Activated CD4-positive, CD25-positive, alpha-beta regulatory T cell treated with anti-CD3 and anti-CD28 coated beads, Interleukin-2, amount 50 U/mL, for 16 hours (primary cell): ENCODE measurements at places on chromosomes 2 and 18.

- DNase-seq: no peak
Measured at GRCh38 chr2:7672027-7672684, 754.9 kb downstream of the RNF144A start.

- DNase-seq: no peak
Measured at GRCh38 chr2:238228700-238229099, 11.1 kb downstream of the HES6 start.

GRCh38 chr2:205734436-205735037 lies 52.2 kb downstream of the NRP2 start:
- no peak for DNase-seq

DNA sequence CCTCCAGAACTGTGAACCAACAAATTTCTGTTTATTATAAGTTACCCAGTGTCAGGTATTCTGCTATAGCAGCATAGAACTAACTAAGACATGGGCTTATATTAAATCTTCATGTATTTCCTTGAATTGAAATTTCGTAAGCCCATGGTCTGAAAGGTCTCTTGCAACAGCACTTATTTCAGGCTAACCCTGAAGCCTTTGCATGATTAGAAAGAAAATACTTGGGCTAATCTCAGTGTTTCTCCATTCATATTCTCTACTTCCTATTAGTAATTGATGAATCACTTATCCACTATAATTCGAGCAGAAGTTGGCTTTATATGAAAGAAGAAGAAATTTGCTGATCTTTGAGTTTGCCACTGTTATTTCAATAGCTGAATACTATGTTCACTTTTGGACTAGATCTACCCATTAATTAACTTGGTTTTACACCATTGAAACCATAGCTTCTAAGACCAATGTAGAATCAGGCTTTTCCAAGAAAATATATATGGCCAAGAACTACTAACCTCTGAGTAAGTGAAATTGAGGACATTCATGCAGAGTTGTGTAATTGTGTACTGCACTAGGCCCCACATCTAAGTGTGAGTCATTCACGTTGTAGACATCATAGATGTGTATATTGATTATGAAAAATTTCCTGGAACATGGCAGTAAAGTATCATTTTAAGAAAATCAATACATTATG lies 731.6 kb downstream of the SOCS6 start:
- DNase-seq: no peak

DNA sequence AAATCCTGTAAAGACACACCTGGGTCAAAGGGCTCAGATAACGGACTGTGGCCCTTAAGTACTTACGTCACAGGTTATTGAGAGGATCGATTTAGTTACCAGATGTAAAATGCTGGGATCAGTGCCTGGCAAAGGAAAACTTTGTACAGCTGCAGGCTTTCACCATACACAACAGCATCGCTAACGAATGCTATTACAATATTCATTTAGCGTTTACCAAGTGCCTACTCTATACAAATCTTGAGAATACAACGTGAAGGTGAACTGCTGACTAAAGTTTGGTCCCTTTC lies 619 bp upstream of the MSH6 start:
- DNase-seq: no peak

GRCh38 chr2:221018262-221018661 lies 553.8 kb downstream of the EPHA4 start:
- DNase-seq: no peak

DNA sequence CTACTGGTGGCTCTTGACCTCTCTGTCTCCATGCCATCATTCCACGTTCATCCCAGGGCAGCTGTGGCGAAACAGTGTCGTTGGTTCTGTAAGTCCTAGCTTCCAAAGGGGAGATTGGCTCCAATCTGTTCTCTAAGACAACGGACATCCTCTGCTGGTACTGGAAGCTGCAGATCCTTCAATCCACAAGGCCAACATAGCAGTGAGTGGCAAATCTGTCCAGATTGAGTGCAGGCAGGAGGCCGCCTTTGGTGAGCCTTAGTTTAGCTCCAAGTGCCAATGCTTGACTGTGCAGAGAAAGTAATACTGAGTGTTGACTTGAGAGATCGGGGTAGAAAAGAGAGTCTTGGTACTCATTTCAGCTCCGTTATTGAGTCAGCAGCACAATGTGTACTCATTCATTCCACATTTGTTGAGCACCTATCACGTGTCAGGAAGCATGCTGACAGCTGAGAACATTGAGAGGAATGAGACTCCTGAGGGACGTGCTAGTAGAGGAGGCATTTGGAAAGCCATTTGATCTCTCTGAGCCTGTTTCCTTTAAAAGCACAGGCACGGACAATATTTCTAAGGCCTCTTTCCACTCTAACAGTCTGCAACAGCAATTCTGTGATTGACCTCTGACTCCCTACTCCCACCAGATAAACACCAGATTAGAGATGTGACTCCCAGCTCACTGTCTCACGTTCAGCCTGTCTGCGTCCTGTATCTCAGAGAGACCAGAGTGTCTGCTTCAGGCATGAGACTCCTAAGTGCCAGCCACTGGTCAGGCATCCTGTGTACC lies 306.0 kb downstream of the CLIP4 start:
- no peak for DNase-seq

GRCh38 chr2:221153226-221153625 lies 418.9 kb downstream of the EPHA4 start:
- DNase-seq: no peak

DNA sequence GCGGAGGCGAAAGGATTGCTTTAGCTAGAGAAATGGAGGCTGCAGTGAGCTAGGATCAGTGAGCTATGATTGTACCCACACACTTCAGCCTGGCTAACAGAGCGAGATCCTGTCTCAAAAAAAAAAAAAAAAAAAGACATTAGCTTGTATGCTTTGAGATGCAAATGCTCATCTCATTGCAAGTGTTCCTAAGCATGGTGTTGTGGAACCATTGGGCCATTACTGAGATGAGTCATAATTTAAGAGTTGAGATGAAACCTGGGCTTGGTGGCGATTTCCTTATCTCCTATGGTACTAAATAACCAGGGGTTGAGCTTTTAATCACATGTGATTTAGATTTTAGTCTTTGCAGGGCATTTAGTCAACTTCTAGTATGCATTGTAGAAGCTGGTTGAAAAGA lies 2.2 kb downstream of the PLEKHA3 start:
- DNase-seq: no peak

GRCh38 chr18:44944461-44944860 lies 263.8 kb downstream of the SETBP1 start:
- no peak for DNase-seq

DNA sequence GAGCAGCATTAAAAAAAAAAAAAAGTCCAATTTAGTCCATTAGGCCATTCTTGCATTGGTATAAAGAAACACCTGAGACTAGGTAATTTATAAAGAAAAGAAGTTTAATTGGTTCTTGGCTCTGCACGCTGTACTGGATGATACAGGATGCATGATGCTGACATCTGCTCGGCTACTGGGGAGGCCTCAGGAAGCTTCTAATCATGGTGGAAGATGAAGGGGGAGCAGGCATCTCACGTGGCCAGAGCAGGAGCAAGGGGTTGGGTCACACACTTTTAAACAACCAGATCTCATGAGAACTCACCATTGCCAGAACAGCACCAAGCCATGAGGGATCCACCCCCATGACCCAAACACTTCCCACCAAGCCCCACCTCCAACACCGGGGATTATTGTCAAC lies 100.1 kb downstream of the NEDD4L start:
- no peak for DNase-seq

- peak; percentile 7 for DNase-seq
Measured at GRCh38 chr18:48161191-48161910, 230.9 kb upstream of the SMAD2 start.

DNA sequence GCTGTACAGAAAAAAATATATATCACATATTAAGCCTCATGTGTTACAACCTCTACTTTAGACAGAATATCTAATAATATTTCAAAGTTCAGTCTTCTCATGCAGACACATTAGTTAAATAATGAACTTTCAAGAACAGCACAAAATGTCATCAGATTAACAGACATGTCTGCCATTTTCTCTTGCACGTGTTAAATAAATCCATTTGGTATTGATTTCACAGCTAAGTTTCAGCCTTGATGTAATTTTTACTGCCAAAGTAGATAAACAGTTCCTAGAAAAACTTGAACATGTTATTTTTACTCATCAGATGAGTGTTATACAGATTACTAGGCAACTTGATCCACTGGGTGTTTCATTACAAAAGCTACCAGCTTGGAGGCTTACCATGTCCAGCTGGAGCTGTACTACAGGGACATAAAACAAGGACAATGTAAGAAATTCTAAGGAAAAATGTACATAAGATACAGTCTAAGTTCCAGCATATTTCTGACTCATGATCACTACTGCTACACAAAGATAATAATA lies 290.7 kb upstream of the DDX18 start:
- DNase-seq: no peak

DNA sequence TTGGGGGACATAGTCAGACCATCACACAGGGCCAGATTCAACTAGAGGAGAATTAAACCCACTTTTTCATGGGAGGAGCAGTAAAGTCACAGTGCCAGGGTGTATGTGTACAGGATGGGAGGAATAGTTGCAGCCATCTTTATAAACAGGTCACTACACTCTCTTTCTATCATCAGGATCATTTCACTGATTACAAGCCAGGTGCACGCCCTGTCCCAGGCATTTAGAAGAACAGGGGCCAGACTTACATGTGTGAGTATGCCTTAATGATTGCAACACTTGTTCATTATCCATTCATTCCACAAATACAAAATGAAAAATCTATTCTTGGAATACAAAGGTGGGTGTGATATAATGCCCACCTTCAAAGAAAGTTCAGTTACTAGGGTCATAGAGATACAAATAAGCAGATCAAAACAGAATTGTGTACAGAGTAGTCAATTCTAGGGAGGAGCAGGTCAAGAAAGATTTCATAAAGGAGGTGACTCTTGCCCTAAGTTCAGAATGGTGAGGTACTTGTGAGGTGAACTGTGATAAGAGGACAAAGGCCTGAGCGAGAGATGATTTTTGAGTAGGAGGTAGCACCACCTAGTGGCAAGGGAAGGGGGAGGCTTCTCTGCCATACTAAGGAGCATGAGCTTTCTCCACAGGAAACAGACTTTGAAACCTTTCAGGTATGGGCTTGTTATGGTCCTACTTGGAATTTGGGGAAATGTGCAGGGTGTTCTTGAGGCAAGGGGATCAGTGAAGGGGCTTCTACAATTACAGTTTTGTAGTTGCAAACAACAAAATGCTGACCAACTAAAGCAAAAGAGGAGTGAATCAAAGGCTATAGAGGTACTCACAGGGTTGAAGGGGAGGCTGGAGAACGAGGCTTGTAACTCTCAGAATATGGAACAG lies 156.3 kb downstream of the SUCLG1 start:
- no peak for DNase-seq

- no peak for DNase-seq
Measured at GRCh38 chr2:189308056-189308790, 128.7 kb upstream of the COL5A2 start.

GRCh38 chr18:30245766-30246455 lies 796.6 kb downstream of the DSC3 start:
- no peak for DNase-seq

GRCh38 chr2:46653539-46653938 lies 174.2 kb downstream of the TMEM247 start:
- no peak for DNase-seq

DNA sequence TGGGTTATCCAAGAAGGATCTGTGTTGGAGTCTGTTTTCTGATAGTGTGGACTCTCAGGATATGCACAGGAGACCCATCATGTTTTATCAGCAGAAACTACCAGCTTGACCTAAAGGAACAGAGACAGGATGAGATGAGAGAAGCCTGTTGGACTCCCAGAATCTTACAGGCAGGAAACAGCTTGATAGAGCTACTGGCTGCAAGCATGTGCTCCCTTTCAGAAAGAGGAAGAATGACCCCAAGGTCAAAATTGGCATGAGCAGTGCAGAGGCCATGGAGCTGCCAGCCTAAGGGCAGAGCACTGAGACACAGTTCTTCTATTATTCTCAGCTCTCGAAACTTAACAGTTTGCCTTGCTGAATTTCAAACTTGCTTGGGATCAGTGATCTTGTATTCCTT lies 135.2 kb upstream of the NFATC1 start:
- no peak for DNase-seq

GRCh38 chr2:8996006-8996405 lies 7.5 kb downstream of the MBOAT2 start:
- DNase-seq: no peak

DNA sequence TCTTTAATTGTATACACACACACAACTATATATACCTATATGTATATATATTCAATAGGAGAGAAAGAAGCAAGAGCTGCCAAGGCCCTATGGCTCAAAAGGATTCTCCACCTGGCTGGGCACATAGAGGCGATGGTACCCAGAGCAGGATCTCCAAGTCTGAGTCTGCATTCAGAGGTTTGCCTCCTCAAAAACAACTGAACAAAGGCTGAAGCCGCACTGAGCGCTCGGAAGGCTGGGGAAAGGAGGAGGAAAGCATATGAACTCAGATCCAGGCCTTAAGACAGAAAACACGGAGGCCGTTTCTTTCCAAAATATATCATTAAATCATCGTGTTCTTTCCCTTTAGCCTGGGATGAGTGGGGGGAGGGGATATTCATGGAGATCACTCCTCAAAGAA lies 3.6 kb downstream of the HOXD12 start:
- DNase-seq: no peak

DNA sequence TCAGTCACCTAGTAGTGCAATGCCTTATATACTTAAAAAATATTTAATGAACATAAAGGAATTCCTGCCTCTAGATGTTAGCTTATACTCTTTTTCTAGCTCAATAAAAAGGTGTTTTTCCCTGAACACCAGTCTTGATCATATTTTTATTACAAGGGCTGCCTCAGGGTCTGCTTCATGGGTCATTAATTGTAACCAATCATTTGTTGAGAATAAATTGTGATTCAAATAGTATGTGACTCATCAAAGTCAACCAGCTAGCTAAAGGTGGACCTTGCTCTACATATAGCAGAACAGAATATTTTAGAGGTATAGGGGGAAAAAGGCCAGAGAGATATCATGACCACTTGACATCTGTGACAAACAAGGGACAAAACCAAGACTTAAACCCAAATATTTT lies 114.0 kb downstream of the PIK3C3 start:
- DNase-seq: no peak

DNA sequence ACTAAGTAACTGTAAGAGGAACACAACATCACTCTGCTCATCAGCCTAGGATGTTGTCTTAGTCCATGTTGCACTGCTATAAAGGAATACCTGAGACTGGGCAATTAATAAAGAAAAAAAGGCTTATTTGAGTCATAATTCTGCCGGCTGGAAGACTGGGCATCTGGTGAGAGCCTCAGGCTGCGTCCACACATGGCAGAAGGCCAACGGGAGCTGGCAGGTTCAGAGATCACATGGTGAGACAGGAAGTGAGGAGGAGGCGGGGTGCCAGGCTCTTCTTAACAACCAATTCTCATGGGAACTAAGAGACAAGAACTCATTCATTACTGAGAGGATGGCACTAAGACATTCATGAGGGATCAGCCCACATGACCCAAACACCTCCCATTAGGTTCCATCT lies 46.8 kb downstream of the EPG5 start:
- DNase-seq: no peak

GRCh38 chr2:233867993-233868532 lies at the start of gene MSL3B:
TSS of gene MSL3B (minus strand) at chr2:233868386.
- DNase-seq: peak; percentile 28

DNA sequence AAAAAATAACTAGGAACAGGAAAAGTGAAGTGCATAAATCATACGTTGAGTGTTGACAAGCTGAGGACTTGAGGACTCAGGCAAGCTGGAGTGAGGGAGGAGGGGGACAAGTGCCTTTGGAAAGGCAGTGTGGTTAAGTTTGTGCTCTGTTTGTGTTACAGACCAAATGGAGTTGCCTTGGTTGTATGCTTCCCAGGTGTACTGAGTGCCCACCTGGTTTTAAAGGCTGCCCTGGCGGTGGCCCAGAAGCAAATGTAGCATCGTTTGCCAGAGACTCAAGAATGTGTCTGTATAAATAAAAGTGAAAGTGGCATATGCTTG lies 240.9 kb downstream of the PRKCE start:
- DNase-seq: no peak
